ENCODE measurements at places on chromosomes 16 and 17.

- no peak for DNase-seq
Observed at GRCh38 chr17:27907976-27908558, 14.9 kb upstream of the LYRM9 start.

DNA sequence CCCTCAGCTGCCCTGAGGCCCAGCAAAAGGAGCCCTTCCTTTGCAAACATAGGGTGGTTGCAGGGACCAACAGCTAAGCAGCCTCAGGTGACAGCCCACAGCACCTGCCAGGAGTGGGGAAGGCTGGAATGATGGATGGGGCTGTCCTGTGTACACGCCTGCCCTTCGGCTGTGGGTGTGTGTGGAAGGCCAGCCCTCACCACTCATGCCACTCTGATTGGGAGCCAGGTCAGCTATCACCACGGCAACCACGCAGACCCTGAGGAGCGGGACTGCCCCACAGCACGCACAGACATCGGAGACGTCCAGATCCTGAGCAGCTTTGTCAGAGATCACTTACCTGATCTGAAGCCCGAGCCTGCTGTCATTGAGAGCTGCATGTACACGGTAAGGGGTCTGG, 11.9 kb downstream of the PIPOX start:
- no peak for DNase-seq

GRCh38 chr17:79865351-79866210, 26.3 kb upstream of the CBX4 start:
- no peak for DNase-seq

- DNase-seq: no peak
Observed at GRCh38 chr17:56699186-56699894, 105.8 kb downstream of the NOG start.

DNA sequence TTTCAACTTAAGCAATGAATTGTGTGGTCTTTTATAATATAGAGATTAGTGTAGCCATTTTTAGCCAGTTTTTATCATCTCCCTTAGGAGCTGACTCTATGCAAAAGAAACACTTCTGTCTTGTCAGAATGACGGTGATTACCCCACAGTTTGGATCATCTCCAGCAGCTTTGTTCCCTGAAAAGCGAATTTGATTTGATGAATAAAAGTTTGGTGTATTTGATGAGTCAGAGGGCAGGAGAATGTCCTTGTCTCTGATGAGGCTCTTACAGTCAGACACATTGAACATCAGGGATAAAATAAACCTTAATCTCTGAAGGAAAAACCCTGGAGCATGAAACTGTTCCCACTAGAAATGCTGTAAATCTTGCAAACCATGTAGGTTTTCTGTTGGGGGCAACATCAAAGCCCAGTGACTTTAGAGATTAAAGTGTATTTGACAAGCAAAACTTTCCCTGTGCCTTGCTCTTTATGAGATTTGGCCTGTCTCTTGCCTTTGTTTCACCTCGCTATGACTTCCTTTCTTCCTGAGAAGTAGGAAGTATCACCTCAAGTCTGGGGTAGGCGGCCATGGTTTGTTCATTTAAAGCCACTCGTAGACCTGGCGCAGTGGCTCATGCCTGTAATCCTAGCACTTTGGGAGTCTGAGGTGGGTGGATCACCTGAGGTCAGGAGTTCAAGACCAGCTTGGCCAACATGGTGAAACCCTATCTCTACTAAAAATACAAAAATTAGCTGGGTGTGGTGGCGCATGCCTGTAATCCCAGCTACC, 209.3 kb downstream of the FTO start:
- peak; percentile 24 for DNase-seq

- DNase-seq: no peak
Observed at GRCh38 chr17:48676963-48677558, 45.3 kb downstream of the PRAC1 start.

All from SHP77 treated with DMSO at 0.1 percent for 48 hours (cell line).